Kasumi-1 (cell line): ENCODE measurements at places on chromosomes 2 and 18.
A peak's percentile ranks its signal among the peaks of the same experiment; 100 is the strongest.

GRCh38 chr2:127091886-127092285 lies 15.1 kb downstream of the BIN1 start:
- DNase-seq: no peak

DNA sequence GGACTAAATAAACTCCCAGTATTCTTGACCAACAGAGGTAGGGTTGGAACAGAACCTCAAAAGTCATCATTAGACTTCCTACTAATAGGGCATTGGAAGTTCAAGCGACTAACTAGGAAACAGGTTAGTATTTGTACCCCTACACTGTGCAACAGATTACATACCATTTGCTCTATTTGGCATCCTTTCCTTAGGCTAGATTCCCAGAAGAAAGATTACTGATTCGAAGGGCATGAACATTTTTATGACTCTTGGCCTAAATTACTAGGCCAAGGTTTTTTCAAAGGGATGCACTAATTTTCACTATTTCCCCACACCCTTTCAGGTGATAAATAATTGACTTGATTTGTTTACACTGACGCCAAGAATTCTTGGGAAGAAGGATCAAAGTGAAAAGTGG lies 104.8 kb upstream of the CYP1B1 start:
- no peak for DNase-seq

GRCh38 chr2:147989809-147990403 lies 30.6 kb downstream of the ORC4 start:
- DNase-seq: peak; percentile 86

GRCh38 chr18:77071061-77071460 lies 61.5 kb downstream of the MBP start:
- no peak for DNase-seq

DNA sequence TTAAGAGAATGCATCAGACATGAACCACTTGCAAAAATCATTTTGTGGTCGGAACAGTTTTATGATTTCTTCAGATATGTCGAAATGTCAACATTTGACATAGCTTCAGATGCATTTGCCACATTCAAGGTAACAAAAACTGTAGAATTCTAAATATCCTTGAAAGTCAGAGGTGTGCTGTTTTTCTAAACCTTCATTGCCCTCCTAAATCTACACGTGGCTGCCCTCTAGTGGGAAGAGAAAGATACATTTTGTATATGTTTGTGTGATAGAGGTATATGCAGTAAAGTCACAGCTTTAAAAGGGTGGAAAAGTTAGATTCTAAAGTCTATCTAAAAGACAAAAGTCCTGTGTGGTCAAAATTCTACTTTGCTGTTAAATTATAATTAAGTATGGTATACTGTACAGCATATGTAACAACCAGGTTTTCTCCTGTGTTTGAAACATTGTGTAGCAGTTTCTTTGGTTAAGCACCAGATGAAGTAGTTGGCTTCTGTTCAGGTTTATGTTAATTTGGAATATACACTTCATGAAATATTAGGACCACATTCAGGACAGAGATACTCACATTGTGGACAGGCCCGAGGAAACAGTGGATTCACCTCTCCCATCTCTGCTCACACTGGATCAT lies 65.9 kb upstream of the ITM2C start:
- peak; percentile 28 for DNase-seq

- peak; percentile 53 for DNase-seq
Measured at GRCh38 chr2:70141902-70142589, 48.8 kb downstream of the C2orf42 start.

DNA sequence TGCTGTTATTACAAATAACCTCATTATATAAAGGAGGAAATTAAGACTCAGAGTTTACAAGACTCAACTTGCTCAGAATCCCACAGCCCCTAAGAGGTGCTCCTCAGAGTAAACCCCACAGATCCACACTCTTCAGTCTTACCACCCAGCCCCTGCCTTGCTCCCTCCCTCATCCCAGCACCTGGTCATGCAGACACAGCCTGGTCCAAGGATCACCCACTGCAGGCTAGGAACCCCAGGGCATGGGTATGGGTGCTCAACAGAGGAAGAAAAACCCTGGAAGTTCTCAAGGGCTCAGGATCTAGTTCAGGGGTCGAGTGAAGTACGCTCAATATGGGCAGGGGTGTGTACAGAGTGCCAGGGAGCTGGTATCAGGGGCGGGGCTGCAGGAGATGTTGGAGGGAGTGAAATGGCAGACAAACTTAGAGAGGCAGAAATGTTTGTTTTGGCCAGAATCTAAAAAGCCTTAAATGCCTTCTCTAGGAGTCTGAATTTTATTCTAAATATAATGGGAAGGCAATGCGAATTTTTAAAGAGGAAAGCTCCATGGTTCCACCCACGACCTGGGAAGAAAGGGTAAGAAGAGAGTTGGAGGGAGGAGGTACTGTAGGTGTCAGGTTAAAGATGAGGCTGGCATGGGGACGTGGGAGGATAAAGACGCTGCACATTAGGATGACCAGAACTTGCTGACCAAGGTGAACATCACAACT lies 79.1 kb upstream of the MGAT4A start:
- DNase-seq: no peak

GRCh38 chr2:224722250-224722649 lies 6.1 kb upstream of the CCDC195 start:
- DNase-seq: no peak

GRCh38 chr2:11513319-11513718 lies 20.5 kb upstream of the GREB1 start:
- no peak for DNase-seq

- DNase-seq: no peak
Measured at GRCh38 chr2:119011910-119012209, 69.9 kb downstream of the MARCO start.

DNA sequence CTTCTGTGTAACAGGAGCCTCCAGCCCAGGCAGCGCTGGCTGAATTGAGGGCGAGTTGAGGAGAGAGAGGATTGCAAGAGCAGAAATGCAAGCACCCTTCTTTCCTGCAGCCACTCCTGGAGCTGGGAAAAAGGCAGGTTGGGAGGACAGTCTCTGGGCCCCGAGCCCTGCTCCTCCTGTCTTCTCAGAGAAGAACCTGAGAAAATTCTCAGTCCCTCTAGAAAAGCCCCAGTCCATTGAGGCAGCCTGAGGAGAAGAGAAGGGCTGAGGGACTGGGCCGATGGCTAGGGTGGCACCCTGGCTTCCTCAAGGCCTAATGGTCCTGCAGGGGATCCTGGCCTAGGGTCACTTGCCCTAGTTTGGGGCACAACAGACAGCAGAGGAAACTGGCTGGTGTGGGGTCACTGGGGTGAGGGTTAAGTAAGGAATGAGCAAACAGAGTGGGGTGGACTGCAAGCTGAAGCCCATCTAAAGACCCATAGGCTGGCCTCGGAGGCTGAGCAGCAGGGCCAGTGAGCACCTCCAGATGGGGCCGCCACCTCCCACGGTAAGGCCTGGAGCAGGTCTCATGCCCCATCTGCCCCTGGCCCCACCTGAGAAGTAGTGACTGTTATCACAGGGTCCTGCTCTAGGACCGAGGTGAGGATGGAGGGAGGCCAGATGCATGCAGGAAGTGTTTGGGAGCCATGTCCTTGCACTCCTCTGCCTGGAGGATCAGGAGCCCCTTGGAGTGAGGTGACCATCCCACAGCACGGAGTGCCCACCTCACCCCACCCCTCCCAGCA lies 12.4 kb downstream of the CIB4 start:
- no peak for DNase-seq

- DNase-seq: no peak
Measured at GRCh38 chr2:237724811-237725478, 73.6 kb upstream of the RBM44 start.

DNA sequence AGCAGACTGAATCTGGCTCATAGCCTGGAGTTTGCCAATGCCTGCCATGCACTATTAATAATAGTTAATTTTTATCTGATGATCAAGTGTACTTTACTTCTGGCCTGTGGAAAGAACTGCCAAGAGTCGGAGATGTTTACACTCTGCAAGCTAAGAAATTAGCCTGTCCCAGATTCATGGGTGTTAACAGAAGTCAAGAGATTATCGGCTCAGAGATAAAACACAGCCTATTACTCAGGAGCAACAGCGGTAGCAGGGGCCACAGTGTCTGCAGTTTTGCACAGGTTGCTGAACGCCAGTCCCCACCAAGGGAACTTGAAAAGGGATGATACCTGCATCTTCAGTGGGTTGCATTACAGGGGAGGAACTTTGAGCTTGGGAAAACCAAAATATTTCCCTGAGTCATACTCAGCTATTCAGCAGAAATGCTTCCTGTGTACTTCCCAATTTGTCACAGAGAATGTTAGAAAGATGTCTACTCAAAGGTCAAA lies 4.3 kb upstream of the ADI1 start:
- DNase-seq: no peak
